ENCODE measurements at places on chromosomes 12 and 14. TPM values are rescaled to one million over a fixed set of nuclear protein-coding genes. Genes with fewer than 3 reads are reported as not detected.

GDF3 gene
- not detected for total RNA-seq

INSM2 gene
- total RNA-seq: not detected

LTBR gene
- 32.9 TPM for total RNA-seq

PITPNM2 gene
- total RNA-seq: 3.0 TPM

ASCL4 gene
- 0.04 TPM for total RNA-seq

OAS3 gene
- total RNA-seq: 4.7 TPM

NPFF gene
- total RNA-seq: 0.98 TPM

VSIG10 gene
- total RNA-seq: 11.8 TPM

ACTR6 gene
- total RNA-seq: 20.5 TPM

SLC41A2 gene
- 13.4 TPM for total RNA-seq

CATSPERB gene
- 0.80 TPM for total RNA-seq

TPH2 gene
- not detected for total RNA-seq

PRH2 gene
- not detected for total RNA-seq

TAS2R19 gene
- 3.6 TPM for total RNA-seq

PXMP2 gene
- 27.8 TPM for total RNA-seq

PRPH gene
- 1.4 TPM for total RNA-seq

HPD gene
- 0.04 TPM for total RNA-seq

GALNT8 gene
- 5.5 TPM for total RNA-seq

FAM177A1 gene
- 31.3 TPM for total RNA-seq

DCN gene
- total RNA-seq: 2,074 TPM

CCDC184 gene
- total RNA-seq: 1.2 TPM

MTA1 gene
- total RNA-seq: 41.8 TPM

ZFHX2 gene
- total RNA-seq: 0.35 TPM

CEBPE gene
- total RNA-seq: 0.13 TPM

IGF1 gene
- total RNA-seq: 26.5 TPM

B3GNT4 gene
- 0.04 TPM for total RNA-seq

ABCC9 gene
- total RNA-seq: 104 TPM

RHOJ gene
- total RNA-seq: 7.1 TPM

SPTLC2 gene
- total RNA-seq: 21.1 TPM

SLC7A7 gene
- 15.8 TPM for total RNA-seq

All from muscle of leg (tissue), 16 donors.